HAP-1 (cell line): ENCODE measurements at places on chromosomes 12 and 14.
A peak's percentile ranks its signal among the peaks of the same experiment; 100 is the strongest.

- no peak for DNase-seq
Measured at GRCh38 chr12:105804591-105805265, 334.0 kb downstream of the NUAK1 start.

DNA sequence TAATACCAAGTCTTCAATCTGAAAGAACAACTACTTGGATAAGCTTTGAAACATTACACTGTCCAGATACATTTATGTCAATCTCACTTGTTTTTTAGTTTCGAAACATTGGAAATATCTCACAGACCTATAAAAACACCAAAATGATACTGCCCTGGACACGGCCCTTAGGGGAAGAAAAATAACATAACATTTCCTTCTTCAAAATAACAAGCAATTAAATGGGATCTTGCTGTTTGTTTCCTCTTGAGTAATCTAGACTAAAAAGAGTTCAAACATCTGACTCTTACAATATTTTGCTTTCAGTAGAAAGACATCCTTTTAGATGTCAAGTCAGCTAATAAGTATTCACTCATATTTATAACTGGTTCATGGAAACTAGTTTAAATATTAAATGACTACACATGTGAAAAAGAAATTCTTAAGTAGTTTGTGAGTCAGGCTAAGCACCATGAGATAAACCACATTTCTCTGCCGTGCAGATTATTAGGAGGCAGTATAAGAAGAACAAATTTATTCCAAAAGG, 87.5 kb downstream of the EPS8 start:
- DNase-seq: no peak

- DNase-seq: no peak
Measured at GRCh38 chr14:72024504-72024903, 92.3 kb downstream of the RGS6 start.

GRCh38 chr12:105995961-105996431, 142.8 kb downstream of the NUAK1 start:
- DNase-seq: no peak

GRCh38 chr12:43976027-43976426, 140.1 kb downstream of the TMEM117 start:
- no peak for DNase-seq

DNA sequence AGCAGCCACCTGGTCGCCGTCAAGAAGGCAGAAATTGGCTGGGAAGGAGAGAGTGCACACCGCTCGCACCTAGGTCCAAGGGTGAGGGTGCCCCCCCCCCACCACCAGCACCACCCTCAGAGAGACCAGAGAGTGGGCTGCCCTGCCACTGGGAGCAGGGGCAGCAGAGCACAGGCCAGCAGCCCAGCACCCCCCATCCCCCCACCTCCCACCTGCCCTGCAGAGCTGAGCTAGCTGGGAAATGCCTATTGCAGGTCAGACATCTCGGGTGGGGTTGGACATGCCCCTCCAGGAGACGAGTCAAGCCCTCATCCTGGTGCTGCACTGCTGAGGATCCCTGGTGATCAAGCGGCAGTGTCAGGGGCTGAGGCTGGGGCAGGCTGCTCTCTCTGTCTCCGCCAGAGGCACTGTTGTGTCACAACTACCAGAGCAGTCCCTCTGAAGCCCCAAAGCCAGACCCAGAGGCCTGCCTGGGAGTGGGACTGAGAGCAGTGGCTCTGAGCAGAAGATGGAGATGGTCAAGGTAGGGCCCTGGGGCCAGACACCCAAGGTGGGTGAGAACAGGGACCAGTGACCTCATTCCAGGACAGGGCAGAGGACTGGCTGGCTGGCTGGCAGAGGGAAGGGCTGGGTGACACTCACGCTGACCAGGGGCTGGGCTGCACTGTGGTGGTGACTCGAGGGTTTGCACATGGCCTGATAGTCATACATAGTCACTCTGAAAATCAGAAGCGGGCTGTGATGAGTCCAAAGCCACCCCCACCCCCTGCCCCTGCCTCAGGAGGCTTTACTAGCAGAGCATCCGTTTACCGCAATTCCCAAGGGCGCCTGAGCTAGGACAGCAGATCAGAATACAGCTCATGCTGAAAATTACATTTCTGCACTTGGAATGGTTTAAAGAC, 19.7 kb upstream of the LRTM2 start:
- DNase-seq: no peak

- DNase-seq: peak; percentile 25
Measured at GRCh38 chr12:111174251-111174960, 194.5 kb downstream of the PHETA1 start.
